ENCODE measurements at places on chromosomes 3 and 15.

- H3K27ac ChIP-seq, result no peak overlapping the region
- H3K4me1 ChIP-seq, result no peaks in the 10 kb centered on the region
- H3K27me3 ChIP-seq, result no peaks in the 10 kb centered on the region
- H3K36me3 ChIP-seq, result no peaks in the 10 kb centered on the region
- no peak overlapping the region for H3K4me3 ChIP-seq
Measured at GRCh38 chr3:54698054-54698453, 229.8 kb downstream of the LRTM1 start.

DNA sequence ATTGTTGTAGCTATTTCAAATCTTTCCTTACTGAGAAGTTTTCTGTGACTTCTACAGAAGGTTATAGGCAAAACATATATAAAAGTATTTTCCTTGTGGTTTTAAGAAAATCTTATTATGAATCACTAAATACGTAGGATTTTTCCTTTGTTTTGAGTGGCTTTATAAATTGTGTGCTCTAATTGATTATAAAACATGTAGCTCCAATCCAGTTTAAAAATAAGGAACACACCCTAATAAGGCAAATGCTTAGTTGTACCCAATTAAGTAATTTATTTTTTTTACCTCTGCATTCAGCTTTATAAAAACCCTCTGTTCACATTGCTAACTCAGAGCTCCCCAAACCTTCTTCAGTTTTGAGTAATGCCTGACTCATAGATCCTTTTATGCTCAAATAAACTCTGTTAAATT lies 408.0 kb downstream of the NAALADL2 start:
- H3K4me3 ChIP-seq, result no peak overlapping the region
- no peaks in the 10 kb centered on the region for H3K36me3 ChIP-seq
- no peak overlapping the region for H3K27ac ChIP-seq

- H3K27me3 ChIP-seq, result no peaks in the 10 kb centered on the region
- no peaks in the 10 kb centered on the region for H3K36me3 ChIP-seq
- no peak overlapping the region for H3K4me3 ChIP-seq
- no peak for DNase-seq
Measured at GRCh38 chr15:45386420-45386819, 8.1 kb upstream of the GATM start.

DNA sequence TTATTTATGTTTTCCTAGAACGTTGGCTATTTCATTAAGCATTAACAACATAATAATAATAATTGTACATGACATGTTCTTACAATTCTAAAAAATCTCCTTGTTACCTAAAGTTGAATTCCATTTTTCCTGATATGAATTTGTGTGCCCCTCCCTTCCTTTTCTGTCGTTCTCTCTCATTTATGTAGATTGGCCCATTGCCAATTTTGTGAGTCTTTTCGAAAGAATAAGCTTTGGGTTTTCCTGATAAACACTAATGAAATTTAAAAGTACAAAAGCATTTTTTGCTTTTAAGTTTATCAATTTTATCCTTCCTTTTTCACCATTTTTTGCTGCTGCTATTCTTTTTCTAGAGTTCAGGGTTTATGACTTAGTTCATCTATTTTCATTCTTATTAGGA lies 44.9 kb downstream of the PRR23E start:
- no peak overlapping the region for H3K4me3 ChIP-seq
- H3K36me3 ChIP-seq, result no peaks in the 10 kb centered on the region
- no peak overlapping the region for H3K27ac ChIP-seq
- H3K4me1 ChIP-seq, result no peaks in the 10 kb centered on the region

DNA sequence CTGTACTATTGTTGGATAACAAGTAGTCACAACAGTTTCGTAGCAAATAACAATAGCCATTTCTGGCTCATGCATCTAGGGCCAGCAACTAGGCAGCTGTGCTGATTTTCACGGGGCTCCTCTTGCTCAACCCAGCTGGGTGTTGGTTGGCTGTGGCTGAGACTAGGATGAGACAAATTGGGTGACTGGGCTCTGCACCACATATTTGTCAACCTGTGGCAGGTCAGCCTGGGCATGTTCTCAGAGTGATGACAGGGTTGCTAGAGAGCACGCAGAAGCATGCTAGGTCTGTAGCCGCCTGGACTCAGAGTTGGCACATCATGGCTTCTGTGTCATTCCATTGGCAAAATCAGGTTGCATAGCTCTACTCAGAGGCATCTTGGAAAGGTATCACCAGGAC lies 175.9 kb downstream of the OTOL1 start:
- DNase-seq, result no peak
- H3K27ac ChIP-seq, result no peak overlapping the region
- H3K27me3 ChIP-seq, result no peaks in the 10 kb centered on the region
- no peaks in the 10 kb centered on the region for H3K36me3 ChIP-seq
- H3K4me3 ChIP-seq, result no peak overlapping the region

GRCh38 chr3:144033240-144033589 lies 61.6 kb downstream of the DIPK2A start:
- no peaks in the 10 kb centered on the region for H3K27me3 ChIP-seq
- DNase-seq, result no peak
- H3K36me3 ChIP-seq, result no peaks in the 10 kb centered on the region
- peak overlapping the region; percentile 63 for H3K27ac ChIP-seq
- no peaks in the 10 kb centered on the region for H3K4me1 ChIP-seq
- no peak overlapping the region for H3K4me3 ChIP-seq

DNA sequence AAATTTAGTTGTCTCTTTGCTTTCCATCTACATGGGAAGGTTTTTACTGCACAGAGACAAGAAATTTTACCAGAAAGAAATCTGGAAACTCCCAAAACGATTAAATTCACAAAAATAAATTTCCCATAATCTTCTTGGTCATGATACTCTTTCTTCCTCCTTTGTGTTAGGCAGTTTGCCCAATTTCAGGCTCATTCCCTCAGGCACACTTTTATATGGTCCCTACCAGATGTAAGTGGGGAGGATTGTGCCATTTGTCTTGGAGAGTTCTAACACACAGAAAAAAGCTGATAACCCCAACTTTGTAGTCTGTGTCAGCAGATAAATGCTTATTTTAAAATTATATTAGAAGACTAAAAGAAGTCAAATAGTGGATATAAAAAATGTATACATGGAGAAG lies 49.1 kb upstream of the CCDC50 start:
- no peaks in the 10 kb centered on the region for H3K4me1 ChIP-seq
- no peak overlapping the region for H3K4me3 ChIP-seq
- no peak overlapping the region for H3K27ac ChIP-seq

DNA sequence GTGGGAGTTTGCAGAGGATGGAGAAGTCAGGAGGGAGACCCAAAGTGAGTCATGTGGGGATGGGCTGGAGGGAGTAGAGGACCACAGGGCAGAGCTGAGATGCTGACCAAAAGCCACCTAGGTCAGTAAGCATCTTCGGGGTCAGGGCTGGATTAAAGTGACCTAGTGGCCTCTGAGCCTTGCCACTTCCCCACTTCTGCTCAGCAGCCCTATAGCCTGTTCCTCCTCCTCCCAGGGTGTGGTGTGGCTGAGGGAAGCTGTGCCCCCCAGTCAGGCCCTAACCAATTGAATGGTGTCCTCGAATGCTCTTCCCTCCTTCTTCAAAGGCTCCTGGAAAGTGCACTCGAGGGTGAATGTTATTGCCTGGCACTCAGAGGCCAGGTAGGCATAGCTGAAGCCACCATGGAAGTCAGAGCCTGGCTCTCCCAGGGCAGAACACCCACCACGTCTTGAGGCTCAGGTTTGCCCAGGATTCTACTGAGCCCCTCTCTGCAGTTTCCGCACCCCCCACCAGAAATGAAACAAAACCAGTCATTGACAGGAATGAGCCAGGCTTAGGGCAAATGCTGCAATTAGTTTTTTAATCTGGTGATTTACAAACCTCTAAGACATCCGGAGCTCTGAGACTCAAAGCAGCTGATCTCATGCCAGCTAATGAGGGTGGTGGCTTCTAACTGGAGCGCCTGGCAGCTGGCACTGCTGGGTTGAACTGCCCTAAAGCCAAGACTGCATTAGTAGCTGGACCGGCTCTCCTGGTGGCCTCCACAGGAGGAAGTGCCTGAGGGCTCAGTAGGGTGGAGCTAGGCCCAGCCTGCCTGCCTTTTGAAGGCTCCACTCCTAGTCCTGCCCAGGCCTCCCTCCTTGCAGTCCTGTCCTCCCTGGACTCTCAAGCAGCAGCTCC lies 26.0 kb upstream of the VIPR1 start:
- DNase-seq, result peak; percentile 79
- H3K36me3 ChIP-seq, result no peaks in the 10 kb centered on the region
- H3K27ac ChIP-seq, result no peak overlapping the region
- no peak overlapping the region for H3K4me3 ChIP-seq
- H3K27me3 ChIP-seq, result no peaks in the 10 kb centered on the region

- H3K36me3 ChIP-seq, result no peaks in the 10 kb centered on the region
- no peak overlapping the region for H3K27ac ChIP-seq
- no peak for DNase-seq
- H3K27me3 ChIP-seq, result no peaks in the 10 kb centered on the region
- no peaks in the 10 kb centered on the region for H3K4me1 ChIP-seq
Measured at GRCh38 chr15:52200831-52201365, 9.7 kb upstream of the GNB5 start.

DNA sequence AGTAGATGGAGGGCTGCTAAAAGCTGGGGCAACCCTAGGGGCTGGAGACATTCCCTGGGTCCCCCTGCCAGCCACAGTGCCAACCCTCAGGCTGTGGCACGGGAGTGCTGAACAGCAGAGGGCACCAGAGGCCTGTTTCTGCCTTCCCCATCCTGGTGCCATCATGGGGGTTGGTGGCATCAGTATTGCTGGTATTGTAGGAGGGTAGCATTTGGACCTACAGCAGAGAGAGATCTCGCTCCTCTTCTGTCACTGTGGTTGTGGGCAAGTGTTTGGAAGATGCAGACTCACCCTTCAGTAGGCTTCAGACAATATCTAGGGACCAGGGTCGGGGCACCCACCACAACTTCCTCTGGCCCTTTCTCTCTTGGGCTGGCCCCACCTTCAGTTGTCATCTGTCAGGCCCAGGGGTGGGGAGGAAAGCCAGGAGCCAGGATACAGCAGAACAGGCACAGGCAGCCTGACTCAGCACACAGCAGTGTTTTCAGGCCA lies 123.5 kb downstream of the RPLP1 start:
- DNase-seq, result peak; percentile 45
- H3K4me3 ChIP-seq, result no peak overlapping the region
- no peaks in the 10 kb centered on the region for H3K27me3 ChIP-seq
- no peaks in the 10 kb centered on the region for H3K36me3 ChIP-seq

- no peak for DNase-seq
- no peaks in the 10 kb centered on the region for H3K4me1 ChIP-seq
- no peak overlapping the region for H3K27ac ChIP-seq
- H3K27me3 ChIP-seq, result no peaks in the 10 kb centered on the region
- no peak overlapping the region for H3K4me3 ChIP-seq
Measured at GRCh38 chr15:61380270-61380669, 151.2 kb upstream of the RORA start.

DNA sequence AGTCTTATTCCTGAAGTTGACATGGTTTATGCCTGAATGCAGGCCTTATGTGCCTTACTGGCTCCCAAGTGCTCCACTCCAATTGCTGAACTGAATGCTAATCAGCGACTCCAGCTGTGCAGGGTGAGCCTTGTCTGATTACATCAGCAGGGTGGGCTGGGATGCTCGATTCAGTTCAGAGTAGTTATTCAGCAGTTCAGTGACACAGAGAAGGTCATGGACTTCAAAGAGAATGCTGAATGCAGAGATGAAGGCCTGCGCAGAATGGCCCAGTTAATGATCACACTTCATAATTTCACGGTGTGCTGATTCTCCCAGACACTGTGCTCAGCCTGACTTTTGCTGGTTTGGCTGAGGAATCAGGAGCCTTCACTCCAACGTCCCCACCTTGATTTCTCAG lies 63.6 kb downstream of the CLDN1 start:
- H3K4me1 ChIP-seq, result peaks cover 22% of the 10 kb centered on the region
- DNase-seq, result no peak
- H3K4me3 ChIP-seq, result no peak overlapping the region

GRCh38 chr3:118813472-118813871 lies 221.2 kb downstream of the IGSF11 start:
- H3K27ac ChIP-seq, result no peak overlapping the region
- no peaks in the 10 kb centered on the region for H3K36me3 ChIP-seq
- no peaks in the 10 kb centered on the region for H3K27me3 ChIP-seq
- no peak overlapping the region for H3K4me3 ChIP-seq
- no peaks in the 10 kb centered on the region for H3K4me1 ChIP-seq

DNA sequence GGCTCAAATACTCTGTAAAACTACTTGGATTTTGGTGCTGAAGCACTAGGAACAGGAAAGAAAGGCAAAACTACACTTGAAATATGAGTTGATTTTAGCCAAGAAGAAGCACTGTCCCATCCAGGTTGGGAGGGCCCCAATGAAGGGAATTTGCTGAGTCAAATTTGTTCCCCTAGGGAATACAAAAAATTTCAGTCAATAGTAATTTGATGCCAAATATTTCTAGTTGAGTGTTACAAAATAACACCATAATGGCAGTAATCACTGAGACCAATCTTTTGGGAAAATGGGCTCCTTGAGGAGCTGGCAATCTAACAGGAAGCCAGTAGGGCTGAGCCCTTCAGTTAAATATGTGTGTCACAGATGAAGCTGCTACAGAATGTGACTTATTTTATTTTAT lies 896.9 kb downstream of the DIPK2A start:
- no peak for DNase-seq
- no peak overlapping the region for H3K4me3 ChIP-seq
- peaks cover 10% of the 10 kb centered on the region for H3K4me1 ChIP-seq
- no peaks in the 10 kb centered on the region for H3K27me3 ChIP-seq
- no peaks in the 10 kb centered on the region for H3K36me3 ChIP-seq

- no peak overlapping the region for H3K27ac ChIP-seq
- H3K36me3 ChIP-seq, result no peaks in the 10 kb centered on the region
- no peak for DNase-seq
- no peaks in the 10 kb centered on the region for H3K27me3 ChIP-seq
Measured at GRCh38 chr15:58148120-58148519, 9.9 kb downstream of the AQP9 start.

GRCh38 chr3:21752749-21753347 lies 1.8 kb upstream of the ZNF385D start:
- no peaks in the 10 kb centered on the region for H3K36me3 ChIP-seq
- no peak overlapping the region for H3K4me3 ChIP-seq
- peak; percentile 26 for DNase-seq
- no peaks in the 10 kb centered on the region for H3K27me3 ChIP-seq
- no peak overlapping the region for H3K27ac ChIP-seq
- peaks cover 4% of the 10 kb centered on the region for H3K4me1 ChIP-seq

DNA sequence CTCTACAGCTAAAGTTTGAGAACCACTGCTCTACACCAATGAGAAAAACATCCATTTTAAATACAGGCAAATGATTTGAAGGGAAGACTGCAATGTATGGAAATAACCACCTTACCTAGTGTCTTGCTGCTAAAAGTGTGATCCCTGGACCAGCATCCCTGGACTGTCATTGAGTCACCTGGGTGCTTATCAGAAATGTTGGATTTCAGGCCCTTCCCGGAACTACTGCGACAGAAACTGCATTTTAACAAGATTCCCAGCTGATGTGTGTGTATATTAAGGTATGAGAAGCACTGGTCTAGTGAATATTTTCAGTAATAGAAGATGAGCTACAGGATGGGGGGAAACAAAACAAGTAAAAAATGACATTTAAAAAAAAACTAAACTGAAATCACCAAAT lies 324.1 kb downstream of the MECOM start:
- H3K4me3 ChIP-seq, result no peak overlapping the region
- no peaks in the 10 kb centered on the region for H3K36me3 ChIP-seq
- H3K4me1 ChIP-seq, result no peaks in the 10 kb centered on the region
- DNase-seq, result no peak
